Stimulated activated CD4-positive, alpha-beta T cell treated with anti-CD3 and anti-CD28 coated beads, Interleukin-15, amount 100 ng/mL, for 1 hour (primary cell): ENCODE measurements at places on chromosomes 11 and 22.

DNA sequence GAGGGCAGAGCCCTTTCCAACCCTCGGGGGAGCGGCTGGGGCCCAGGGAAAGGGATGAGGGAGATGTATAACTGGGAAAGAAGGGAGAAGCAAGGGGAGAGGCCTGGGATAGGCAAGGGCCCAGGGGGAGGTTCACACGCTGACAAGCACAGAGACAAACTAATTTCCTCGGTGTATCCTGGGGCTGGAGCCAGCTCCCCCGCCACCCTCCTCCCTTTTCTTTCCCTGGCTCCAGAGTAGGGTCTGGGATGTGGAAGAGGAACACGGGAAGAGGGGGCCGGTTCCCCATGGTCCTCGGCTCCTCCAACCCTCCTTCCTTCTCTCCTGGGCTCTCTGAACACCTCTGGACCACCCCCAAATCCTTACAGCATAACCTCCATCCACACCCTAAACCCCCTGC lies 6.9 kb downstream of the CLCF1 start:
- DNase-seq, result no peak

DNA sequence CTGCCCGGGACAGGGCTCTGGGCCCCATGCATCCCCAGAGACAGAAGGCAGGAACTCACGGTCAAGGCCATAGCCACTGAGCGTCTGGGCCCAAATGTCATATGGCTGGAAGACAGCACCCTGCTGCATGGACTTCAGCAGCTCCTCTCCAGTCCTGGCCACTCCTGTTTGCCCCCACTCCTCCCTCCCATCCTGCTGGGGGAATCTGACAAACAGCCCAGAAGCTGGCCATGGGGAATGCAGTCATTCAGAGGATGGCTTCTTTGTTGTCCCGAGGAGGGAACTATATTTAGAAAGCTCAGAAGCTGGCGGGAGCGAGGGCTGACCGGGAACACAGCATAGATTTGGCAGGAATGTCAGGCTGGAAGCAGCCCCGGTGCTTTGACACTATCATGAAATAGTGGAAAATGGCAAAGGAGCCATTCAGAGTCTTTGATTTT lies 35.0 kb downstream of the DKK3 start:
- no peak for DNase-seq

DNA sequence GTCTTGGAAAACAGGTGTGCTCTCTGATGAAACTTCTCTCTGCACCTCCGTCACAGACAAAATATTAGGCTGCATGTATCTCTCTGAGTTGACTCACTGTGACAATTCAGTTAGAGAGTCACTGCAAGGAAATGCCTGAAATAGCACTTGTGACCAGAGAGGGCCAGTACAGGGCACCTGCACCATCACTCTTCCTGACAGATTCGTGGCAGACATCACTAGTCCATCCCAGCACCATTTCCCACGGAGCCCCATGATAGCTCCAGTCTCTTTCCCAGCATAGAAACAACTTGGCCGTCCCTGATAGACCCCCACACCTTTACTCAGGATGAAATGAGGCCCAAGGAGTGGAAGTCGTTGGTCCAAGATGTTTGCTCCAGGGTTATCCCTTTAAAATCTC lies 73.3 kb upstream of the ISX start:
- no peak for DNase-seq

- DNase-seq, result no peak
These were observed 120.8 kb upstream of the ARHGAP20 start for GRCh38 chr11:110833033-110833484.

GRCh38 chr11:122784325-122784955 lies 53.9 kb upstream of the CRTAM start:
- no peak for DNase-seq

- DNase-seq, result no peak
These were observed 1.3 kb upstream of the BBS1 start for GRCh38 chr11:66509131-66509561.

- no peak for DNase-seq
These were observed 27.4 kb downstream of the OTOG start for GRCh38 chr11:17574141-17575091.

DNA sequence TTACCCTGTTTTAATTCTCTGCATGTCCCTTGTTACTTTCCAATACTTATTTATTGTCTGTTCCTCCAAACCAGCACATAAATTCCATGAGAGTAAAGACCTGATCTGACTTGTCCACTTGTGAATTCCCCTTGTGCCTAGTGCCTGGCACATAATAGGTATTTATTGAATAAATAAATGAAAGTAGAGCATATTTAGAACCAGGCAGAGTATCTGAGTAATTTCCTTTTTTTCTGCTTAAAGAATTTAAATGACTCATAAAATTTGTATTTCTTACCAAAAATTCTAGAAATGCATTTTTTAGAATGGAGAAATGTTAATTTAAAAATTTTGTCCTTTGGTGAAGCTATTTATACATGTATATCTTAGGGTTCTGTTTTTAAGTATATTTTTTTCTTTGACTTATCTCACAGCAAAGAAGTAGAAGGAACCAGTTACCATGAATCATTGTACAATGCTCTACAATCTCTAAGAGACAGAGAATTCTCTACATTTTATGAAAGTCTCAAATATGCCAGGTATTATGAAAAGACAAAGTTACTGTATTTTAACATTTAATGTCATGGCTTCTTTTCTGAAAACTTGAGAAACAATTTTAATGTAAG lies 96.8 kb downstream of the ATM start:
- no peak for DNase-seq

- DNase-seq, result no peak
These were observed 14.1 kb downstream of the H19 start for GRCh38 chr11:1983601-1983961.

DNA sequence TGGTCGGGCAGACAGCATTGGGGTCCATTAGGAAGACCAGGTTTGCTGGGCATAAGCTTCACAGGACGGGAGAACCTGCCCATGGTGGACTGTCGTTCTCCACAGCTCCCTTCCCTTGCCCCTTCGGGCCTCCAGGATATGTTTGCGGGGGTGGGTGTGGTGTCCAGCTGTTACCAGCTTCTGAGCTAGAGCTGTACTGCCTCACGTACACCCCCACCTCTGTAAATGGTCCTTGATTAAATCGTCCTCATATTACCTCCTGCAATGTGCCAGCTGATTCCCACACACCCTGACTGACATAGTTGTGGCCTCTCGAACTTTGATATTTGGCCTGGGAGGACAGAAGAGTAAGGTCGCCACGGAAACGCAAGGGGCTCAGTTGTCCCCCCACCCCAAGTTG lies 16.2 kb upstream of the BCR start:
- no peak for DNase-seq

- no peak for DNase-seq
These were observed 8.6 kb downstream of the IGHMBP2 start for GRCh38 chr11:68912254-68912653.

- DNase-seq, result peak; percentile 53
These were observed 1.2 kb upstream of the ZFP91 start for GRCh38 chr11:58577555-58578135.

- DNase-seq, result no peak
These were observed 110.9 kb downstream of the TSPAN18 start for GRCh38 chr11:44837661-44838060.

GRCh38 chr11:93623179-93623578 lies 38.3 kb upstream of the CEP295 start:
- no peak for DNase-seq

GRCh38 chr22:19756288-19757128 lies 4.1 kb upstream of the TBX1 start:
- DNase-seq, result peak; percentile 56

- DNase-seq, result no peak
These were observed 3.9 kb downstream of the TEAD1 start for GRCh38 chr11:12678092-12678491.

DNA sequence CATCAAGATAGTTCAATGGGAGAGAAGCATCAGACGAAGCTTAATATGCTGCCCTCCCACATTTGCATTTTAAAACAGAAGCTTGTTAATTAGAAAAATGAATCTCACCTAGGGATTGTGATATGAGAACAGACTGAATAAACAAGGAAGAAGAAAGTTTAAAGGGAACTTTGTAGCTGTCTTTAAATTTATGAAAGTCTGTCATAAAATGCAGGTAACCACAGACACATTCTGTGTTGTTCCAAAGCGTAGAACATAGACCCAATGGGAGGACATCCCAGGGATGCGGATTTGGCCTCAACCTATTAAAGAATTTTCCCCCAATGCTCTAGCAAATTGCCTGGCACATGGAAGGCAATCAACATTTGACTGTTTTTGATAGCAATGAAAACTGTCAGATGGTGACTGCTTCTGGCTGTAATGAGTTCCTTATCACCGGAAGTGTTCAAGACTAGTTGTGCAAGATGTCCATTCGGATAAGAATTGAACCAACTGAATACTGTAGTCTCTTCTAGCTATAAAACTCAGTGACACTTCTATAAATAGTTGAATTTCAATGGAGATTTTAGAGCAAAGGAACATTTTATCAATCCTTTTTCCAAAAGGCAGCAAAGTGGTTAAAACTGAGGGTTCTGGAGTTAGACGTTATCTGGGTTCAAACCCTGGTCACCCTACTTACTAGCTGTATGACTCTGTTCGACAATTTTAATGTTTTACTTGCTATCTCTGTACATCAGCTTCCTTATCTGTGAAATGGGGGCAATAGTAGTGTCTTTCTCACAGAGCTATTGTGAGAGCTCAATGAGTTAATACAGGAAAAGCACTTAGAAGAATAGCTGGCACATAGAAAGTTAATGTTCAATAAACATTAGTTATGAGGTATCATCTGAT lies 64.9 kb downstream of the LIF start:
- no peak for DNase-seq

DNA sequence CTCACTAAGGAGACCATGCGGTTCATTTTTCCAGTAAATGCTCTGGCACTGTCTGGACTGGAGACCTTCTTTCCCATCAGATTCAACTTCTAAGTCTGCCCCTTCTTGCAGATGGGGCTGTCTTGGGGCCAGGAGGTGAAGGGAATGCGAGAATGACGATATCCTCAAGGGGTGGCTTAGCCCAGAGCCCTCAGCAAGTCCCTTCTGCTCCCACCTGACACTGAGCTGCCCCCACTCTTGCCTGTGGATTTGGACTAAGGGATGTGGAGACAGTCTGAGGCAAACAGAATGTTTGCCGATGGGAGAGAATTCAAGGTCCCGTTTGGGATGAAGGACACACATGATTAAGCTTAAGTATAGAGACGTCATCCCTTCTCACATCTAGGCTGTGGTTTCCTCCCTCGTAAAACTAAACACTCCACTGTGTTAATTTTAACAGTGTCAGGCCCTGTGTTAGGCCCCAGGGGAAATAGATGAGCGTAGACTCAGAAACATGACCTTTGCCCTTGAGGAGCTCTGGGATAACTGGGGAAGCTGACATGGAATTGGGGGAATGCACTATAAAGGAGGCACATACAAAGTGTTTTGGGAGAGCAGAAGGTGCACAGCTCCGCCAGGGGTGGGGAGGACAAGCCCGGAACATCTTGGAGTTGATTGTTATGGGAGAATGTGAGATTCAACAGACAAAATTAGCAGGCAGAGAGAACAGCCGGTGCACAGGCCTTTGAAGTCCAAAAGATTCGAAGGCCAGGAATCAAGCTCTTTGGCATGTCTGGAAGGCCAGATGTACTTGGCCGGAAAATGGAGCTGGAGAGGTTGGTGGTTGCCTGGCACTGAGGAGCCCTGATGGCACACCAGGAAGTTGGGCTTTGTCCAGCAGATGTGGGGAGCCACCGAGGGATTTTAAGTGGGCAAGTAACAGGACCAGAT lies 71.6 kb downstream of the ST3GAL4 start:
- no peak for DNase-seq

DNA sequence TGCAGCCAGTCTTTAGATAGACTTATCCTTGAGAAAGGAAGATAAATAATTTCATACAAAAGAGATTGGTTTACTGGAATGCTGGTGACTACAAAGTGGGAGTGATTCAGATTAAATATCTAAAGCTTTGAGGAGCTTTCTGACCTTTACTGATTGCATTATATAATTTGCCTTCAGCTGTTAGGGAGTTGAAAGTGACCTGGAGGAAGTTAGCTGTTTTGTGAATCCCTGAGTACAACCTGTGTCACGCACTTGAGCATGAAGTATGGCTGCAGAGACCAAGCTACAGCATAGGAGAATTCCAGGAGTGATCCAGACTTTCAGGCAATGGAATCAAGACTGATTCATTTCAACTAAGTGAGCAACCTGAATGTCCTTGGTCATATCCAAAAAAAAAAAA lies 1848.3 kb upstream of the RAG2 start:
- DNase-seq, result no peak

DNA sequence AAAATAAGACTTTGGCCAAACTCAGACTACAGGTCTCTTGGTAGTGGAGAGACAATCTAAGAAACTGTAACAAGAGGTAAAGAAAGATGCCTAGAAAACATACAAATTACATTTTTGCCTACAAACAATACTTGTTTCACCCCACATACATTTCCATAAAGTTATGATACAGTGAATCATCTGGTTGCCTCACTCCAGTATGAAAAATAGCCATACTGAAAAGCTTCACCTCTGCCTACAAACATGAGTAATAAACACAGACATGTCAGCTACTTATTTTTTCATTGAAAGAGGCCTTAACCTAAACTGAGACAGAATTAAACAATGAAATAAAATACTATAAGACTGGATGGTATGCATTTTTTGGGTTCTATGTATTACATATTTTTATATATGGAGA lies 1463.0 kb downstream of the FAM181B start:
- no peak for DNase-seq

DNA sequence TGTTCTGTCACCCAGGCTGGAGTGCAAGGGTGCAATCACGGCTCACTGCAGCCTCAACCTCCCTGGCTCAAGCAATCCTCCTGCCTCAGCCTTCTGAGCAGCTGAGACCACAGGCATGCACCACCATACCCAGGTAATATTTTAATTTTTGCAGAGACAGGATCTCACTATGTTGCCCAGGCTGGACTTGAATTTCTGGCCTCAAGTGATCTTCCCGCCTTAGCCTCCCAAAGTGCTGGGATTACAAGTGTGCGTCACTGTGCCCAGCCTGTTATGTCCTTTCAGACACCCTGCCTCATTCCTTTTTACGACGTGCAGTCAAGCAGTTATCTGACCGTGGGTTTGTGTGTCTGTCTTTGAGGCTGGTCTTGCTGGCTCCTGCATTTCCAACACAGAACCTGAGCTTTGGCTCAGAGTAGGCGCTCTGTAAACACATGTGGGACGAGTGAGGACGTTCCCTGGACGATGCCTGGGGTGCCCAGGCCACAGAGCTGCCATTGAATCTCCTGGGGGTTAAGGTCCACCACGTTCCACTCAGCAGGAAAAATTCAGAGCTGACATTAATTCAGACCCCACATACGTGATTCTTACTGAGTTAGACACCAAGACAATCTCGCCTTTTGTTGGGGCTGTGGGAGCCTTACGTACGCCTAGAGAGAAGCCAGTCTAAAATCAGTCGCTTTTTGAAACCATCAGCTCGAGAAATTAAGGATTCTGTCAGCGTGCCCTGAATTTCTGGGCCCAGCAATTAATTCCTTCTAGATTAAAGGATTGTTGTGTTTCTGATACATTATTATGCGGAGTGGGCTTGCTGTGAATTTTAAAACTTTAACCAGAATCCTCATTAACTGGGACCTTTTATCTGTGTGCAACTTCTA lies 21.5 kb upstream of the EMID1 start:
- DNase-seq, result no peak

GRCh38 chr22:42376711-42377554 lies 55.3 kb downstream of the NFAM1 start:
- no peak for DNase-seq
